GM19239 (cell line): ENCODE measurements at places on chromosomes 1 and 21.

DNA sequence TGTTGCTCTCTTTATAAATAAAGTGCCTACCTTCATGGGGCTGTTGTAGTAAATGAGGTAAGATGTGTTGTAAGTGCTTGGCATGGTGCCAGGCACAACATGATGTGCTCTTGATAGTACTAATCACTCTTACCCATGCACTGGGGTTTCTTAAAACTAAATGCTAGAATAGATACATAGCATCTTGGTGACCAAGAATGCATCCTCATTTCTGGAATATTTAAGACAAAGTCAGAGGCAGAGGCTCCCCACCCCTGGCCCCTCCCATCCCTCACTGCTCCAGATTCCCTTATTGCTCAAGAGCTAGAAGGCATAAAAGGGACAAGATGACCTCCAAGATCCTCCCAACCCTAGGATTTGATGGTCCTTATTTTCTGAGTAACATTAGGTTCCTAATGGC is 61.3 kb downstream of the GLUL start:
- no peak for DNase-seq

DNA sequence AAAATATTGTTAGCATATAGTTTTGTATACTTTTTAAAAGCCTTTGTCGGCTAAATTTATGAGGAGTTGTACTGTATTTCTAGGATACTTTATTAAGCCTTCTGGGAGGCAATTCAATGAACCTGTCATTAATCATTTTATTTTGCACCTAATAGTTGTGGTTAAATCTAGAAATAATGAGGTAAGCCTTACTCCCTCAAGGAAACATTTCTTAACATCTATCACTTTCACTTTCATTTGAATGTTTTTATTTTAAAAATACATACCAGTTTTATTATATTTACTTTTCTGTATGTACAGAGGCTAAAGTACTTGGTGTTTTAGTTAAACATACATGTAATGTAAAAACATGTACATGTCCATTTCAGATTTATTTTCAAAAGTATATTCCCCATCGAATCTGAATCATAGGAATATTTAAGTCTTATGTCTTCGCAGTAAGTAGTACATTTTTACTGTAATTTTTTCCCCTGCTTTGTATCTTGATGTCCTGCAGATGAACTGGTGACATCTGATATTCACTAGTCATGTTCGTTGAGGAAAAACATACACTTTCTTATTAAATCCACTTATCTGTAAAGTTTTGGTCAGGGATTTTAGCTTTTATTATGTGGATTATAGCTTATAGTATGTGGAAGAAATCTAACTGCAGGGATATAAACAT is 82.8 kb downstream of the DISP1 start:
- no peak for DNase-seq

GRCh38 chr1:48889615-48890014 is 112.9 kb upstream of the BEND5 start:
- no peak for DNase-seq

- DNase-seq = no peak
Measured at GRCh38 chr1:90826024-90826423, 108.9 kb upstream of the BARHL2 start.

- no peak for DNase-seq
Measured at GRCh38 chr1:48182439-48182838, 40.1 kb upstream of the SLC5A9 start.

DNA sequence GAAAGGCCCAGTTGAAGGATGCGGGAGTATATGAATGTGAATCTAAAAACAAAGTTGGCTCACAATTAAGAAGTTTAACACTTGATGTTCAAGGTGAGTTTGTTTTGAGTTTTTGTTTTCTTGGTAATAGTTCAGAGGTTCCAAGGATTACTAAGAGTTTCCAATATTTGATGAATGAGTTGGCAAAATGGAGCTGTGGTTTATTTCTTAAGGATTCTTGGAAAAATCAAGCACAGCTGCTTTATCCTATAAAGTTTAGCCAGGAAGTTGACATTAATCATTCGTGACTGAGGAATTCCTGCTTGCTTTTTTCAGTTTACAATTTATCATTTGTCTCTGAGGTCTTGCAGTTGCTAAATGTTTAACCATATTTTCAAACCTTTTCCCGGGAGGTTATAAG is 15.1 kb downstream of the VCAM1 start:
- no peak for DNase-seq

DNA sequence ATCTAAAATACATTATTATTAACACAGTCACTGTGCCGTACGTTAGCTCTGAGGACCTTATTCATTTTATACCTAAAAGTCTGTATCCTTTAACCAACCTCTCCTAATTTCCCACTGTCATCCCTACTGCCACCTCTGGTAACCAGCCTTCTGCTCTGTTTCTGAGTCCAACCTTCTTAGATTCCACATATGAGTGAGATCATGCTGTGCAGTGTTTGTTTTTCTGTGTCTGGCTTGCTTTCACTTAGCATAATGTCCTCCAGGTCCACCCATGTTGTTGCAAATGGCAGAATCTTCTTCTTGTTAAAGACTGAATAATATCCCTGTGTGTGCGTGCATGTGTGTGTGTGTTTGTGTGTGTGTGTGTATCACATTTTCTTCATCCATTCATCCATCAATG is 64.2 kb downstream of the ETS2 start:
- DNase-seq = no peak

DNA sequence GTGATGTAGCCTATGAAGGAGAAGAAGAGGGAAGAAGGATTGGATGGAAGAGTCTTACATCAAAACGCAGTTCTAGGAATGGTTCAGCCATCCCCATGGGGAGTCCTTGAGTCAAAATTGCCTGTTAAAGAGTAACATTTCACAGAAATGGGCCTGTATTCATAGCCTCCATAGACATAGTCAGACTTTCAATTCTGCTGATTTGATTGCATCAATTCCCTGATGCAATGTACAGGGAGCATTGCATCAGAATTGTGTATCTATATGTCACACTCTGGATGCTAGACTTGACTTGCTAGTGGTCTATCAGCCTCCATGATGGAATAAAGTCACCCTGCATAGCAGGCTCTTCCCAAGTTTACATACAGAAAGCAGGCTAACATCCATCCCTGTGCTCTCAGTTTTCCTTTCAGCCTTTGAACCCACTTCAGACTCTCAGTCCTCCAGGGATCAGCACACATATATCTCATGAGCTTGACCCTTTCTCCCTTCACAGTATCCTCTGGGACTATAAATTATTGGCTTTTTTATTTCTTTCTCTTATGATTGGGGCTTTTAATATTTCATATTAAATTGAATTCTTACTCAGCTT is 1111.7 kb upstream of the B3GALT2 start:
- DNase-seq = no peak

- DNase-seq = no peak
Measured at GRCh38 chr1:115647047-115647446, 5.3 kb downstream of the VANGL1 start.

GRCh38 chr21:31558189-31558961 is 101.1 kb upstream of the SOD1 start:
- DNase-seq = no peak

DNA sequence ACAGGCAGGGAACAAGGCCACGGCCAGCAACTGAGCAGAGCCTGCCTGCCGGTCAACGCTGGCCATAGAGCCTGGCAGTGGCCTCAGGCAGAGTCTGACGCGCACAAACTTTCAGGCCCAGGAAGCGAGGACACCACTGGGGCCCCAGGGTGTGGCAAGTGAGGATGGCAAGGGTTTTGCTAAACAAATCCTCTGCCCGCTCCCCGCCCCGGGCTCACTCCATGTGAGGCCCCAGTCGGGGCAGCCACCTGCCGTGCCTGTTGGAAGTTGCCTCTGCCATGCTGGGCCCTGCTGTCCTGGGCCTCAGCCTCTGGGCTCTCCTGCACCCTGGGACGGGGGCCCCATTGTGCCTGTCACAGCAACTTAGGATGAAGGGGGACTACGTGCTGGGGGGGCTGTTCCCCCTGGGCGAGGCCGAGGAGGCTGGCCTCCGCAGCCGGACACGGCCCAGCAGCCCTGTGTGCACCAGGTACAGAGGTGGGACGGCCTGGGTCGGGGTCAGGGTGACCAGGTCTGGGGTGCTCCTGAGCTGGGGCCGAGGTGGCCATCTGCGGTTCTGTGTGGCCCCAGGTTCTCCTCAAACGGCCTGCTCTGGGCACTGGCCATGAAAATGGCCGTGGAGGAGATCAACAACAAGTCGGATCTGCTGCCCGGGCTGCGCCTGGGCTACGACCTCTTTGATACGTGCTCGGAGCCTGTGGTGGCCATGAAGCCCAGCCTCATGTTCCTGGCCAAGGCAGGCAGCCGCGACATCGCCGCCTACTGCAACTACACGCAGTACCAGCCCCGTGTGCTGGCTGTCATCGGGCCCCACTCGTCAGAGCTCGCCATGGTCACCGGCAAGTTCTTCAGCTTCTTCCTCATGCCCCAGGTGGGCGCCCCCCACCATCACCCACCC is at the start of gene TAS1R3:
Gene TAS1R3, plus strand, starts transcription at position 213 of the 898 bp plus-strand sequence. Its CDS starts 66 bp downstream, at position 279.
- DNase-seq = no peak

DNA sequence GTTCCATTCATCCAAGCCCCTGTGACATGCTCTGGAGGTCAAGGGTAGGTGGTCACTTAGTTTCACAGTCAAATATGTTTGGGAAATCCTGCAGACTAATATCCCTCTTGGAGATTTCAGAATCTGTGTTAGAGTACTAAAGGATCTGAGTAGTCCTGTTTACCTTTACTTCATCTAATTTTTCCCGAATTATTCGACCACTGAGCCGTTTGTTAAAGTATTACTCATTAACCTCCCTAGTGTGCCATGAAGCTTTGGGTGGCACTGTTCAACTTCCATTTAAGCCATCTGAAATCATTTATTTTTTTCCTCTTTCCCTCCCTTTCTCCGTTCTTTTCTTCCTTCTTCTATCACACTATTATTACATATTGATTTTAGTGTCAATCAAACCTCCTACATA is 109.9 kb downstream of the NGF start:
- no peak for DNase-seq

- DNase-seq = no peak
Measured at GRCh38 chr1:161193561-161194235, 5.2 kb downstream of the ADAMTS4 start.
